H7 (cell line): ENCODE measurements at places on chromosomes 13 and 19. TPM values are rescaled to one million over a fixed set of nuclear protein-coding genes. Genes with fewer than 3 reads are reported as not detected.

GRCh38 chr19:6608940-6609339, 18.0 kb upstream of the CD70 start:
- no peak for DNase-seq

NKG7 gene
- not detected in 2 replicates for total RNA-seq

DNA sequence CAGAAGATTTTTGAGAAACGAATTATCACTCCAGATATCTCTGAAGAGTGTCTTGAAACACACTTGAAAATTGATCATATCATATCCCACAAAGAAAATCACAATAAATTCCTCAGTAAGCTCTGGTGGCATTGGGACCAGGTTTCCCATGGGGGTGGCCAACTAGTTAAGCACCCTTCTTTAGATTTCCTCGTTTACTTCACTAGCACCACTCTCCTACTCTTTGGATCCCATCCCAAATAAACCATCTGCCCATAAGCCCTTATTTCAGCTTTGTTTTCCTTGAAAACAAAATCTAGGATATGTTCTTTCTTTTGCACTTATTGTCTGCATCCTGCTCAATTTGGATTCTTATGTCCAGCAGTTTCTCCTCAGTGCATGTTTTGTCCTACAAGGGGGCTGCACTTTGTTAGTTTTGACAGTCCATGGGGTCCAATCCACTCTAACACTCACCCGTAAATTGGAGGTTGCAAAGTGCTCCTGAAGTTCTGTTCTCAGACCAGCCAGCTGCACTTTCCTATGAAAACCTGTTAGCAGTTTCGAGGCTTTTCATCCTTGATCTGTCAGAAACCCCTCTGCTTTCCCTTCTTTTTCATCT, 40.3 kb upstream of the FAM124A start:
- DNase-seq: no peak

ANKRD27 gene
- 40.7 and 52.0 TPM in 2 replicates for total RNA-seq

DNA sequence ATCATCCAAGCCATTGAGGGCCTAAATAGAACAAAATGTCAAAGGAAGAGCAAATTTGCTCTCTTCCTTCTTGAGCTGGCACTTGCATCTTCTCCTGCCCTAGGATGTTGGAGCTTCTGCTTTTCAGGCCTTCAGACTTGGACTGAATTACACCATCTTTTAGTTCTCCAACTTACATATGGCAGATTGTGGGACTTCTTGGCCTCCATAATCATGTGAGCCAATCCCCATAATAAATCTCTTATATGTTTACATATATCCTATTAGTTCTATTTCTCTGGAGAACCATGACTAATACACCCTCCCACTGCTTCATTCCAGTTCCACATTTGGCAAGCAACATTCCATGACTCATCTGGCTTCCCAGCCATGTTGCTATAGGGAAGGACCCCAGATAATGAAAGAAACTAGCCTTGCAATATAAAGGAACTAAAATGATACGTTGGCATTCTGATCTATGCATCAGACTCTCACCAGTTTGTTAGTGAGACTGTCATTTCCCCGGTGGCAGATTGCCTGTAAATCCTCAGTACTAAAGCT, 11.0 kb upstream of the ACOD1 start:
- no peak for DNase-seq
